Renal cortical epithelial cell (primary cell): ENCODE measurements at places on chromosomes 12 and 14.

GRCh38 chr12:108514468-108514972, 557 bp upstream of the FICD start:
- DNase-seq, result no peak

DNA sequence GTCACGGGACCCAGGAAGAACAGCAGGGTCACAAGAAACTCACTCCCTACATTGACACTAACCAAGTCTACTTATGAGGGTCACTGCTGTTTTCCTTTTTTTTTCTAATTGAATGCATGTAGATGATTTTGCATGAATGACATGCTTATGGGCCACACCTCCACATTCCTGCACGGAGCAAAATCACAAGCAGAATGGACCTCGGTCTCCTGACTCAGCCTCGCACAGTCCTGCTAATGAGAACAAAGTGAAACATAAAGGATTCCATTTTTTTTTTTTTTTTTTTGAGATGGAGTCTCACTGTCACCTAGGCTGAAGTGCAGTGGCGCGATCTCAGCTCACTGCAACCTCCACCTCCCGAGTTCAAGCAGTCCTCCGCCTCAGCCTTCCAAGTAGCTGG, 12.3 kb downstream of the SCARB1 start:
- DNase-seq, result peak; percentile 19

DNA sequence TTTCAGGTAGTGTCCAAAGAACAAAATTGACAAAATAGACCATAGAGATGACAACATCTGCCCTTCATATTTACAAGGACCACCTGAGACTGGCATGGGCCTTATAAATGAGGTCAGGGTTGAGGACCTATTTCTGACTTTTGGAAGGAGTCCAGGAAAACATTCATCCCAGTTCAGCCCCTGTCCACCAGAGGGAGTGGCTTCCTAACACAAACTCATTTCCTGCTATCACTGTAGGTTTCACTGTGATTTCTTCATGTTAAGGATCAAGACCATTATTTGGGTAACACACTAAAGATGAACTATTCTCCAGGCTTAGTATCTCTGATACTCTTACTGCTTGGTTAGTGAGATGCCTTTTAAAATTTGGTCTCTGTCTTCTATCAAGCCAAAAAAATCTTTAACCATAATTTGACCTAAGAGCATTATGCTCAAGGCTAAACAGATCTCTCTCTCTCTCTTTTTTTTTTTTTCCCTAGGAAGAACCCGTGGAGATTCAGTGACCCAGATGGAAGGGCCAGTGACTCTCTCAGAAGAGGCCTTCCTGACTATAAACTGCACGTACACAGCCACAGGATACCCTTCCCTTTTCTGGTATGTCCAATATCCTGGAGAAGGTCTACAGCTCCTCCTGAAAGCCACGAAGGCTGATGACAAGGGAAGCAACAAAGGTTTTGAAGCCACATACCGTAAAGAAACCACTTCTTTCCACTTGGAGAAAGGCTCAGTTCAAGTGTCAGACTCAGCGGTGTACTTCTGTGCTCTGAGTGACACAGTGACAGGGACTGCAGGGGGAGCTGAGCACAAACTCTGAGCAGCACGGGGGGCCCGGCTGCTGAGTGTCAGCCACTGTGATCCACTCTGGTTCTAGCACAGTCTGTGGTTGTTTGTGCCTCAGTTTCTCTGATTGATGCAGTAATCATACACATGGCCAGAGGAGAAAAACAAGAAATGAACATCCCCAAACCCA, 267.6 kb upstream of the OR4E1 start:
- peak; percentile 16 for DNase-seq

- DNase-seq, result peak; percentile 51
Observed at GRCh38 chr12:56029666-56030293, 8.9 kb downstream of the IKZF4 start.

DNA sequence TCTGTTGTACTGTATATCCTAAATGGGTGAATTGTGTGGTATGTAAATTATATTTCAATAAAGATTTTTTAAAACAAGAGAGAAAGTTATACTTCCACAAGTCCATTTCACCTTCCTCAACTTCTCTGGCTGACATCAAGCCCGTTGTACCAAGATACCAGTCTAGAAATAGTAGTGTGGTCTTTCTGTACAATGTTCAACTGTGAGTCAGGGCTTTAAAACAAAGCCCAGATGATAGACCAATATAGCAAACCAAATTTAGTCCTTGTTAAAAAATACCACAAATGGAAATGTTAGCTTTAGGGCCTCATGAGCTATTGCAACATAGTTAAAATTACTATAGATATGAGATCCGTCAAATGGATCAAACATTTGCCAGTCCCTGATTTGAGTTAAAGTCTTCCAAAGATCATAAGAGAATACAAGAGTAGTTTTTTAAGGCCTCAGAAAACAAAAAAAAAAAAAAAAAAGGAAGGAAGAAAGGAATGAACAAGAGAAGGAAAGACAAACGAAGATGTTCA, 49.0 kb upstream of the EGLN3 start:
- DNase-seq, result no peak

GRCh38 chr12:41045509-41045908, 142.6 kb upstream of the PDZRN4 start:
- no peak for DNase-seq

DNA sequence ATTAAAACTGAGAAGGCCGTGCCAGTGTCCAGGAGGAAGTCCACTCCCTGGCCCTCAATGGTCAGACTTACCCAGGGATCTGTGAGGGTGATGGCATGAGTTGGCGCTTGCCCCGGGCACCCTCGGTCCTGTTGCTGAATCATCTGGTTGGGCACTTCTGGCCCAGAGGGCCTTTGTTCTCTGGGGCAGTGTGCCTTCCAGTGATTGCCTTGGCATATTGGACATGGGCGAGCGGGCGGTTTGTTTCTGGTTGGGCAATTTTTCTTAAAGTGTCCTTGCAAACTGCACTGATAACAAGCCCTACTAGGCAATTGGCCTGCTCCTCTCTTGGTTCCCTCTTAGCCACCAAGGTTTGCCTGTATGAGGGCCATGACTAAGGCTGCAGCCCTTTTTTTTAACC, 69.5 kb upstream of the ZDHHC17 start:
- DNase-seq, result peak; percentile 54

GRCh38 chr12:104736307-104736706, 221.8 kb downstream of the SLC41A2 start:
- no peak for DNase-seq

DNA sequence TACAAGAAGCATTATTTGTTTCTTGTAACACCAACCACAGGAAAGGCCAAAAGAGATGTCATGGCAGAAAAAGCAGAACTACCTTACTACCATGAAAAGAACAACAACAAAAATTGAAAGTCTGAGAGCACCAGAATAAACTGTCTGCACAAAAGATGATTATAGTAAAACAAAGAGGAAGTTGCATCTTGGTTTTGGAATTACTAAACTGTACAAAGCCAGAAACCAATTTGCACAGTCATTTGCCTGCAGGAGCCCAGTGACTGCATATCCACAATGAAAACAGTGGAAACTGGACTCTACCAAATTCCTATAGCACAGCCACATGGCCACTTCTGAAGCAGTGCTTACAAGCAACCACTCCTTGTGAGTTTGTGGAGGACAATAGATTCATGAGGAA, 276.2 kb downstream of the SSPN start:
- DNase-seq, result peak; percentile 31

- DNase-seq, result no peak
Observed at GRCh38 chr12:89800435-89800834, 91.8 kb upstream of the ATP2B1 start.

- no peak for DNase-seq
Observed at GRCh38 chr14:24979725-24980239, 70.2 kb downstream of the STXBP6 start.

- DNase-seq, result no peak
Observed at GRCh38 chr12:106942775-106943174, 12.9 kb upstream of the TMEM263 start.

DNA sequence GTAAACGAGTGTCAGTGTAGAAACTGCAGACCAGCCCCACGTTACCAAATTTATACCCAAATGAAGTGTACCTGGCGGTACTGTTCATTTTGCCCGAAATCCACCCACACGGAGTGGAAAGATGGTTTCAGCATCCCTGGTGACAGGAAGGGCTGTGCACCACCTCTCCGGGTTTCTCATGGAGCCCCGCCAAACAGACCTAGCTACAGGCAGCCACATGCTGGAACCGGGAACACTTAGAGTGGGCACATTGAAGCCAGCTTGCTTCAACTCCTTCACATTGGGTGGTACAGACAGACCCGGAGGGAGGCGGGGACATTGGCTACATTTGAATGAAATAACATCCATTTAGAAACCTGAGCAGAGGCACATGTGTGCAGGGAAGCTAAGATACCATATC, 84.4 kb downstream of the PPP2R5C start:
- DNase-seq, result no peak

DNA sequence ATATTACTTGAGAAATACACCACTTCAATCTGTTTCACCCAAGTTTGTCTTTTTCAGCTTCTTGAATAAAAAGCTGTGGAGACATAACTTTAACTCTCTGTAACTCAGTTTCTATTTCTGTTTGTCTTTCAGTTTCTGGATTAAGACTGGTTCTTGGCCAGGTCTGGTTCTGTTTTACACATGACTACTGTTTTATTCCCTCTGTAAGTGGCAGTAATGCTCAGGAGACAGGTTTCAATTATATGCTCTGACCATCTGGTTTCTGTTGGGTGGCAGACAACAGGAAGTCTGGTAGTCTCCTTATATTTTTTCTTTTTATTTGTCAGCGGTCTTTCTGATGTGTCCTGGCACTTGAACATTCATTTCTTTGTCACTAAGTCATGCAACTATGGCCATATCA, 102.9 kb downstream of the RPS29 start:
- no peak for DNase-seq

DNA sequence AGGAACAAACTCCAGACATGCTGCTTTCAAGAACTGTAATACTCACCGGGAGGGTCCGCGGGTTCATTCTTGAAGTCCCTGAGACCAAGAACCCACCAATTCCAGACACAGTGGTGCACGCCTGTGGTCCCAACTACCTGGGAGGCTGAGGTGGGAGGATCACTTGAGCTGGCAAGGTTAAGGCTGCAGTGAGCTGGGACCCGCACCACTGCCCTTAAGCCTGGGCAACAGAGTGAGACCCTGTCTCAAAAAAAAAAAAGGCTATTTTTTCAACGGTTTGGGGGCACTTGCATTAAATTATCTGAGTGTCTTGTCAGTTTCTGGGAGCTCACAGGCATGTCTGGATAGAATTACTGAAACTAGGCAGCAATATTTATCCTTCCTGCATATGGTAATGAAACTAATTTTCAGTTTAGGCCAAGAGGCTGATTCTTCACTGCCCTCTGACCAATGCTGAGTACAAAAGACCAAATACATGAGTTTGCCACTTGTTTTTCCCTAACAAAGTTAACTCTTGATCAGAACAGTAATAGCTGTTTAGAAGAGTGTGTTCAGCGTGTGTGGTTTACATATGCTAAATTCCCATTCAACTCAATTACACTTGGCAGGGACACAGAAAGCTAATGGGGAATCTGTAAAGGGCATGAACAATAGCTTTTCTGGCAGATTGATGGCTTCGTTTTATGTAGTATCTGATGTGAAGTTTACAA, 65.8 kb upstream of the RASSF3 start:
- no peak for DNase-seq

DNA sequence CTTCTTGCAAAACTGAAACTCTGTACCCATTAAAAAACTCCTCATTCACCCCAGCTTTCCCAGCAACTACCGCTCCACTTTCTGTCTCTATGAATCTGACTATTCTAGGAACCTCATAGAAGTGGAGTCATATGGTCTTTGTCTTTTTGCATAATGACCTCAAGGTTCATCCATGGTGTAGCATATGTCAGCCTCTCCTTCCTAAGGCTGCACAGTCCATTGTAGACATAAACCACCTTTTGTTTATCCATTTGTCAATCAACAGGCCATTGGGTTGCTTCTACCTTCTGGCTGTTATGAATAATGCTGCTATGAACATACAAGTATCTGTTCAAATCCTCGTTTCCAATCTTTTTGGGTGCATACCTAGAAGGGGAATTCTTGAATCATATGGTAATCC, 21.1 kb downstream of the NT5DC3 start:
- DNase-seq, result no peak

- DNase-seq, result no peak
Observed at GRCh38 chr12:13691598-13691997, 289.8 kb downstream of the GRIN2B start.

DNA sequence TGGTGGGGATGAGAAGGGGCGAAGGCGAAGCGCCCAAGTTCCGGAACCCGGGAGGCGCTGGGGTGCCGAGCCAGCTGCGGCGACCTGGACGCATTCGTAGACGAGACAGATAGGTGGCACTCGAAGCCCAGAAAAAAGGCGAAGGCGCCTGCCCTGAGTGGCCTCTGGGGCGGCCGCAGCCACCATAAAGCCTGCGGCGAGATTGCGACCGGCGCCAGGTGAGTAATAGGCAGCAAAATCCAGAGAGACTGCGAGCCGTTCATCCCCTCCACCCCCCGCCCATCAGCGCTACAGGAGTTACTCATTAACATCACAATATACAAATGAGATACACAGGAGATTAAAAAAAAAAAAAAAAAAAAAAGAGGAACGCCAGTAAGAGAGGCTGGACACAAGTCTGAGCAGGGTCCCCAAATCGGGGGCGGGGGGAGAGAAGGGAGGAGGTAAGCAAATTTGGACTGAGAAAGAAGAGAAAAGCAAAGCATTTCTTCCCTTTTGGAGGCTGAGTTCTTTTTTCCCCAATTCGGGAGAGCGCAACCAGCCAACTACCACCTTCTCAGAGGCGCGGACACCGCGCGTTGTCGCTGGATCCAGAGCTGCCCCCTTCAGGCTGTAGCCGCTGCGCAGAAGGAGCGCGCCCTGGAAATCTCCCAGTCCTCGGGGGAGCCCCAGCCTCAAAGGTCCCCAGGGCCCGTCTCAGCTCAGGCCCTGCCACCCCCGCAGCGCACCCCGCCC, 15.7 kb downstream of the TBX3 start:
- DNase-seq, result peak; percentile 53

DNA sequence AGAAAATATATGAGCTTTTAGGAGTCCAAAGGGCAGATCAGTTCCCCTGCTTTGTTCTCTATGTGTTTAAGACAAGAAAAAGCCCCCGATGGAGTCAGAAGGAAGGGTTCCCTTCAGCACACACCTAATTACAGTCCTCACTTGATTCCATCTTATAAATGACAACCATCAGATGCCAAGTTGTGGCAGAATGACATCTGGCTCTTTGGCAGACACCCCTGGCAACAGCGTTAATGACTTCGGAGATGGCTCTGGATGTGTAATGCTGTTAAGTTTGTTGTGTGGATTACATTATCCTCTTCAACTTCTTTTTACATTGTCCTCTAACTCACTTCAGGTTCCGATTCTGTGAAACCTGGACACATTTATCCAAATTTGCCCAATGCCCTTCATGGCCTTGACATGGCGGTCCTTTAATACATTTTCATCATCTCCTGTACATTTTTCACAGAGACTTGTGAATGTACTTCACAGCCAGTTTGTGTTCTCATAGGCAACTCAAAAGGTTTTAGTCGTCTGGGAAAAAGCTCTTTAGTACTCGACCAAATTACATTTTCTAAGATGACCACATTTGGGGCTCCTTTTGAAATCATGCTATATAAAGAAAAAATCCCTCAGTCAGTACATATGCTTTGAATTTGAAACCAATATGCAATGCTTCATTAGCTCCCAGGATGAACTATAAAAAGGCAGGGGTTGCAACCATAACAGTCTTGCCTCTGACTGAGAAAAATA, 667.8 kb downstream of the NOVA1 start:
- DNase-seq, result no peak
